ENCODE measurements at places on chromosomes 3 and 15. TPM values are rescaled to one million over a fixed set of nuclear protein-coding genes. Genes with fewer than 3 reads are reported as not detected.

GRCh38 chr3:33299395-33300081, 22.3 kb downstream of the FBXL2 start:
- DNase-seq: no peak

GRCh38 chr3:7607676-7608075, 746.8 kb downstream of the GRM7 start:
- no peak for DNase-seq

Gene MRAS
- total RNA-seq: 0.45 TPM

Gene DUOXA2
- not detected for total RNA-seq

Gene GOLGA8G
- total RNA-seq: not detected

Gene TRAT1
- total RNA-seq: 82.6 TPM
